ENCODE measurements at places on chromosomes 13 and 19.

DNA sequence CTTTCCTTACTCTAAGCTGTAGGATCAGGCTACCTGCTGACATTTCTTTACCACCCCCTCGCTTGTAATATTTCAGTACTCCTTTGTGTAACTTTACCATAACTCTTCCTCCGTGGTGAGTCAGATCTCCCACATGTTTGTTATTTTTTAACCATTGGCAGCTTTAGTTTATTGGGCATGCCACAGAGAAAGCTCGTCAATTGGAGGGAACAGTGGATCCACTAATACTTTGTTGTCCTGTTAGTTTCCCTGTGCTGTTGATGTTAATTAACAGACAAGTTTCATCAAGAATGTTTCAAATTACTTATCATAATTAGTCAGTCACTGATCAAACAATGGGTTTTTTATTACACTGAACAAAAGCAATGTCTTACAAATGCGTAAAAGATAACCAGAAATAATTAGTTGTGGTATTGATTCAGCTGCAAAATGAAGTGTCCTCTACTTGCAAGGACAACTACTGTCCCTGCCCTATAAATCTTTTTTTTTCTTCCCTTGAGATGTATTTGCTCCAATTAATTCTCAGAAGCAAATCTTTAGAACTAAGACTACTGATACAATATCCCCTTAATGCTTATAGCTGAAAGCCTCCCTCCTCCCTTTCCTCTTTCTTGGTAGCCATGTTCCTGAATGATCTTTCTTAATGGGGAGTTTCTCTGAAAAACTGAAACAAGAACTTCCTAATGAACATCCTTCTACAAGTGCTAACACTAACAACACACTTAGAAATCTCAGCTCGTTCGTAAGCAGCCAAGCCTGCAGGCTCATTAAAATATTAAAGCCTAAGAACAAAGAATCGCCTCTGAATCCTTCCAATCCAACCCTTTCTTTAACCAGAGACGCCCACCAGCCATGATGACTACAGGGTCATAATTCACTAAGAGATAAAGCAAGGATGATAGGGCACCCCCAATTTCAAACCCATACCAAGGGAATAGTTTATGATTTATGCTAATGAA, 22.2 kb downstream of the EFNB2 start:
- no peak for DNase-seq

DNA sequence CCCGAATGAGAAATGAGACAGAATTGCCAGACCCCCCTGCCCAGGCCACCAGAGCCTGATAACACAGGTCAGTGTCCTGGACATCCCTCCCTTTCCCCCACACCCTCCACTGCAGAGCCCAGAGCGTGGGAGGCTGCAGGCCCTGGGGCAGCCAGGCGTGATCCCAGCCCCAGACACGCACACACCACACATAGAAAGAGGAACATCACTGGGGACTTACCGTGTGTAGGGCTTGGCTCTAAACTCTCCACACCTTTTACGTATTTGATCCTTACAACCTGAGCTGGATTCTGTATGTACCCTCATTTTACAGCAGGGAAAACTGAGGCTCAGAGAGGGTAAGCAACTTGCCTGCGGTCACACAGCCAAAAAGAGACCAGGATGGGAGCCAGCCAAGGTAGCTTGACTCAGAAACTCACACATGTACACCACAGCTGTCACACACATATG, 334 bp upstream of the ANGPTL6 start:
- DNase-seq, result peak; percentile 52

DNA sequence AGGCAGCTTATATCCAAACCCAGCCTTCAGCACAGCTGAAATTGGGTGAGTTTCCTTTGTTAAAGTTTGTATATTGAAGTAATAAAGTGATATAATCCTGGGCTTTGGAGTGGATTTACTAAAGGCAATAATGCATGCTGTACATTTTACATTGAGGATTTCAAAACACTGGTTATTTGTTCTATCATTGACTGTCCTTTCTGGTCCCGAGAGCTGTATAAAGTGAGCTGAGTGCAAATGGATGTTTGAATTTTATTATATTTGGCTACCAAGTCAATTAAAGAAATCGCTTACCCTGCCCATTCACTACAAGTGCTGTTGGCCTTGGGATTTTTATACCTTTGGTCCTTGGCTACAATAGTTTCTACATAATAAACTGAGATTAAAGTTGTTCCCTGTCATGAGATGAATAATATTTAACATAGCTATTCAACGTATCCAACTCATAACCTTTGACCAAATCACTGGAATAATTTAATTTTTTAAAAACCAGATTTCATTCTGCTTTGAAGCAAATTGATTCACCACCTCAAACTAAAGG, 207.9 kb downstream of the KLF5 start:
- no peak for DNase-seq

- DNase-seq, result peak; percentile 45
These were observed 2.8 kb downstream of the SEMA6B start for GRCh38 chr19:4556597-4557127.

- no peak for DNase-seq
These were observed 4.0 kb upstream of the NFIX start for GRCh38 chr19:12991296-12991695.

- DNase-seq, result no peak
These were observed 2155.9 kb downstream of the PCDH9 start for GRCh38 chr13:65074248-65074647.

DNA sequence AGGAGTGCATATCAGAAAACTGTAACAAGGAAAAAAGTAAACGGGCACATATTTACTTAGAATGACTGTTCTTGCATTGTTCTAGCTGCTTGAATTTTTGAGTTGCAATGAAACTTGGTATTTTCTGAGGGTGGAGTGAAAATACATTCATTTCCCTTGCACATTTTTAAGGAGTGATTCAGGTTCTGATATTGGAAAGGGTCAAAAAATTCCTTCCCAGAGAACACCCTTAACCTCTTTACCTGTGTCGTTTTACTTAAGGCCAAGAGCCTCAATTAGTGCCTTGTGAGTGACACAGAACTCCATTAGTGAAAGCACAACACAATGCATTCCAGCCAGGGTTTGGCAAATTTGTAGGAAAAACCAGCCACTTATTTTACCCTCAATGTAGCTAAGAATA, 2.3 kb downstream of the ITGBL1 start:
- no peak for DNase-seq

DNA sequence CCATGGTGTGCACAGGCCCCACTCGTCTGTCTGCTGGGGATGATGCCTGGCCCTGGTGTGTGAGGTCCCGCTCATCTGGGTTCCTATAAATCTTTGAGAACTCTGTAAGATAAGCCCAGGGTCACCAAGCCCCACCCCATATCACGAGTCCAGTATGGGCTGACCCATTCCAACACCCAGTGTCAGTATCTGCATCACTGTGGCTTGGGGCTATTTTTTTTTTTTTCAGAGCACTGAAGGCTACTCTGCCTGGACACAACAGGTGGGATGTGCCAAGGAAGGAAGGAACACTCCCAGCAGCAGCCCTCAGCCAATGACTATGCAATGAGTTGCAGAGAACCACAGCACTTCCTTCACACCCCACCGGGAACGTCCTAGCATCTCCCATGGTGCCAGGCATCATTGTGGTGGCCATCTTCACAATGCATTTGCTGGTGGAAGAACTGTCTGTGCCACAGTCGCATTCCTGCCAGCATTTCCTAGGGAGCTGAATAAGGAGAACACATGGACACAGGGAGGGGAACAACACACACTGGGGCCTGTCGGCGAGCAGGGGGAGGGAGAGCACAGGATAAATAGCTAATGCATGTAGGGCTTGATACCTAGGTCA, 83.1 kb upstream of the TSHZ3 start:
- DNase-seq, result no peak

DNA sequence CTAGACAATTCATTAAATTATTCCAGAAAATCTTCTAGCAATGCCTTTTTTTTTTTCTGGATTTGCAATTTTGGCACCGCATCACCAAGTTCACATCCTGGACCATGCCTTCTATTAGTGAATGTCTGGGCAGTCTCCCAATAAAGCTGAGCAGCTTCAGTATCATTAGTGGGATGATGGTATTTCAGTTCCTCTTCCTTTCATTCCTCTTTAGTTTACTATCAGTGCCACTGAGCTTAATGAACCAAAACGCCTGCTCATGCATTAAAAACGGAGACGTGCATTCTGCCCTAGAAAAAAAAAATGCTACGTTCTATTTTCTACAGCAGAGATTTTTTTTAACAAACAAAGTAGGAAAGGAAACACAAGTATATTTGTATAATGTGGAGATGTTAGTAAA, 343.0 kb downstream of the PCDH9 start:
- DNase-seq, result no peak

- peak; percentile 17 for DNase-seq
These were observed at the start of gene CELF5 for GRCh38 chr19:3224346-3225168. Gene CELF5, plus strand, starts transcription at chr19:3224661. Its CDS starts 79 bp downstream, at chr19:3224740.

- peak; percentile 23 for DNase-seq
These were observed at the start of gene NAT14 for GRCh38 chr19:55484593-55485438. Gene NAT14, plus strand, starts transcription at chr19:55485188. Its CDS starts 521 bp downstream, at chr19:55485709.

- DNase-seq, result no peak
These were observed 285.2 kb downstream of the SHISA2 start for GRCh38 chr13:25766576-25766975.

DNA sequence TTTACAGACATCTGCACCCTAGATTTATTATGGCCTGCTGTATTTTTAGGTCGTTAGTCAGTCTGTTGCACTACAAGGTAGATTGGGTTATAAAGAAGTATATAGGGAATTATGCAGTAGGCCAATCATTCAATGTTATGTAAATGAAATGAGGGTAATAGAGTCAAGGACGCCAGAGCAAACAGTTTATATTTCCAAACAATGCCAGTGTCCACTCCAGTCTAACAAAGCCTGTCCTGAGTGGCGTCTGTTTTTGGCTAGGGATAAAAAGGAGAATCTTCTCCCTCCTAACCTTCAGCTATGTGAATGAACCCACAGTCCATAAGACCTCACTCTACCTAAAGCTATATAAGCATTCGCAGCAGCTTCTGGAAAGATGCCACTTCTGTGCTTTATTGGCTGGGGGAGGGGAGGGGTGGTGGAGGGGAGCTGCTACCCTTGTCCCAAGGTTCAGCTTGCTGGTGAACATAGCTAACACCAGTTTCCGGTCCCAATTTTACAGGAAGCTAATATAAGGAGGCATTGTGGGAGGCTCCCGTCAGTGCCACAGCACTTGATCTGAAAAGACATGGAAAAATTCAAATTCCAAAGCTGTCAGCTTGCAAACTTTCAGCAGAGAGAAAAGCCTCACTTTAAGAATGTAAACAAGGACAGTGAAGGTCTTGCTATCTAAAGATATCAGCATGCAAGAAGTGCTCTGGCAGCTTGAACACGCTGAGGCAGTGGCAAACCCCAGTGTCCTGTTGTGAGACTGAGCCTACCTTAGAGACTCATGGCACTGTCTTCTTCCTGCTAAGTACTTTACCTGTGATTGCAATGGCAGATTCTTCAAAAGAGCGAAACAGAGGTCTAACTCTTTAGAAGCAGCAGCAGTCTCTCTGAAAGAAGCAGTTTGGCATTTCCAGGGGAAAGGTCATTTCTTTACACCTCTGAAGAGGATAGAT, 369.9 kb downstream of the PCDH9 start:
- no peak for DNase-seq

GRCh38 chr19:57934820-57935665, at the start of gene ZNF418:
Gene ZNF418, minus strand, starts transcription at chr19:57935402. Its CDS starts 1,580 bp downstream, at chr19:57933822.
- DNase-seq, result peak; percentile 70

- DNase-seq, result peak; percentile 5
These were observed 600 bp downstream of the AP1M1 start for GRCh38 chr19:16198370-16198651.

DNA sequence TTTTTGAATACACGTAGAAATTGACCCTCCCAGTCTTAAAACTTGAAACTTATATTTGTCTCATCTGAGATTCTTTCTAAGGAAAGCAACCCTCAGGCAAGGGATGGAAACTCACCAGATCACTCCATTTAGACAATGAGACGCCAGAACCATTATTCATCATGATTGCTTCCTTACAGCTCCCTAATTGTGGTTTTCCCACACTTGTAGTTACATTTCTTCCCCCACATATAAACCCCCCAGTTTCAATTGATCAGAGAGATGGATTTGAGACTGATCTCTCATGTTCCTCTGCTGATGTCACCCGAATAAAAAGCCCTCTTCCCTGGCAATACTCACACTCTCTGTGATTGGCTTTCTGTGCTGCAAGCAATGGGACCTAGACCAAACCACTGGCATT, 197.9 kb upstream of the STARD13 start:
- no peak for DNase-seq

GRCh38 chr13:50104493-50104892, 89.2 kb downstream of the KCNRG start:
- no peak for DNase-seq

DNA sequence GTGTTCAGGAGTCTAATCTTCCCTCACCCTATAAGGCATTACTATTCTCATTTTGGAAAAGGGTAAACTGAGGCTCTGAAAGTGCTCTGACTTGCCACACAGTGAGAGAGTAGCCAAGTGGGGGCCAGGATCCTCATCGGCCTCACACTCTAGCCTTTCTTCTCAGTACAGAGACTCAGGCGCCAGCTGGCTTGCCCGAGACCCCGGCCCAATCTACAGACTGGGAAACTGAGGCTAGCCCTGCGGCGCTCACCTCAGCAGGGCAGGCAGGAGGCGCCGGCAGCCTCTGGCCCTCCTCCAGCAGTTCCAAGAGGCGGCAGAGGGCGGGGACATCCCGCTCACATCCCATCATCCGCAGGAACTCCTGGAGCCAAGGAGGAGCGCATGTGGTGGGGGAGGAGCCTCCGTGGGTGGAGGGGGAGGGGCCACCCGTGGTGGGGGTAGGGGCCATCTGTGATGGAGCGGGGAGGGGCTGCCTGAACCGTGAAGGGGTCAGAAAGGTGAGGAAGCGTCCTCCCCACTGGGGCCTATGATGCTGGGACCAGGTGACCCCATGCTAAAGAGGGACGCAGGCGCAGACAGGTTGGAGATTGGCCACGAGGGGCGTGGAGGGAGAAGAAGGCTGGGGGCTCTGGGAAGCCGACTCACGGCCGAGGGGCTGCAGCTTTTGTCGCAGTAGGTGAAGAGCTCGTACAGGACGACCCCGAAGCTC, 8.7 kb upstream of the INSL3 start:
- no peak for DNase-seq

DNA sequence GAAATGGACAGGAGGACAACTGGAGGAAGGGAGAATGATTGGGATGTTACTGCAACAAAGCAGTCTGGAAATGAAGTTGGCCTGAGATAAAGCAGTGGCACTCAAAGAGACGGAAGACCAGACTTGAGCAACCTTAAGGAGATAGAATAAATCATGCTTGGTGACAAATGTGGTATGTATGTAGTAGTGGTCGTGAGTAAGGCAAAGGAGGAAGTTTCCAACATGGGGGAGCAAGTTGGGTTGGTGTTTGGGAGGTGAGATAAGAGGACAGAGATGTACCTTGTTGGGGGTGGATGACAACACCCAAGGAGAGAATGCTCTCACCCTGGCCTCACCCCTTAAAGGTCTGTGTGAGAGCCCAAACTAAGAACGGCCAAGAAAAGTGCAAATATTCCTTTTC, 420.5 kb downstream of the DIAPH3 start:
- no peak for DNase-seq

- peak; percentile 4 for DNase-seq
These were observed 1726.0 kb downstream of the EFNB2 start for GRCh38 chr13:104809483-104809882.

GRCh38 chr13:25677956-25678355, 306.2 kb downstream of the ATP8A2 start:
- DNase-seq, result no peak
